ENCODE measurements at places on chromosomes 5 and 9. TPM values are rescaled to one million over a fixed set of nuclear protein-coding genes. Genes with fewer than 3 reads are reported as not detected.

DNA sequence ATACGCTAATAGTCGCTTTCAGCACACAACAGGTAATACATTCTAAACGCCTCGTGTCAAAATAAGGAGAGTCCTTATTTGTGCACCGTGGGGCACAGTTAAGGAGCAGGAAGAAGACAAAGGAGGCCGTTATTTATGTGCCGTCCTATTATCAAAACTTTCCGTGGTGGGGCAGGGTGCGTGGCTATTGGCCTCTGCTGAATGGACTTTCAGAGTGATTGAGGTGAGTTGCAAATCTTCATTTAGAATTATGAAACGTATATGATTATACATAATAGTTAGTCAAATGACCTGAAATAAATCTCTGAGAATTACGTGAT is 833 bp downstream of the C5orf24 start:
- DNase-seq = no peak

LRRTM2 gene
- total RNA-seq = 0.07 TPM

DNA sequence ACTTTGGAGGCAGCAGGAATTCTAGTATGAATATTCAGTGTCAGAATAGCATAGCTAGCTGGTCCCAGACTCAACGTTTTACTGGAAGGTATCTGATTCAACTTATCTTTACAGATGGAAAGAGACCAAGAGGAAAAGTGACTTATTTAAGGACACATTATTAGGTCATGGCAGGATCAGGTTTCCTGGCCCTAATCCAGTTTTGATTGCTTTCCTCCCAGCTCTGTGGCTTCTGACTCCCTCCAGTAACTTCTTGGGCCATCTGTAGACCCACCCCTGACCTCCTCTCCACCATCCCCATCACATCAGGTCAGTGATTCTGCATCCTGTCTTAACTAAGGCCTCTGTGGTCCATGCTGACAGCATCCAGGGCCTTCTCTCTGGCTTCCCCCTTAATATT is 38.4 kb downstream of the SH3TC2 start:
- DNase-seq = no peak

GRM6 gene
- not detected for total RNA-seq

PLPPR1 gene
- total RNA-seq = not detected

DNA sequence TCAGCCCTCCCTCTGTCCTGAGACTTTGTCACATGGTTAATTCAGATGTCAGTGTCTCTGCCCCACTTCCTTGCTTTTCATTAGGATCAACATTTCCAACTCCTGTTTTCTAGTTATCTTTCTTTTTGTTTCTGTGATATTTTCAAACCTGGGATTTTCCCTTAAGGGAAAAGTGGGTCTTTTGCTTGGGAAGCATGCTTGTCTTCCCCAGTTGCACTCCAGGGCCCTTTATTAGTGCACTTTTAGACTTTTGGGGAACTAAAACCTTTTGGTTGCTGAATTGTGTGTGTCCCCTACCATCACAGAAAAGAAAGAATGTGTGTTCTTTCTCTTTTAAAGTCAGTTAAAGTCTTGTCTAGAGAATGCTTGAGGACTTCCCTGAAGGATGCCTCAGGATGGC is 18.4 kb upstream of the GDNF start:
- no peak for DNase-seq

- DNase-seq = peak; percentile 1
These were observed 100.9 kb downstream of the SMARCA2 start for GRCh38 chr9:2116073-2116472.

SAPCD2 gene
- 43.6 TPM for total RNA-seq

LECT2 gene
- not detected for total RNA-seq

LHX2 gene
- total RNA-seq = 5.5 TPM

IL3 gene
- not detected for total RNA-seq

DNA sequence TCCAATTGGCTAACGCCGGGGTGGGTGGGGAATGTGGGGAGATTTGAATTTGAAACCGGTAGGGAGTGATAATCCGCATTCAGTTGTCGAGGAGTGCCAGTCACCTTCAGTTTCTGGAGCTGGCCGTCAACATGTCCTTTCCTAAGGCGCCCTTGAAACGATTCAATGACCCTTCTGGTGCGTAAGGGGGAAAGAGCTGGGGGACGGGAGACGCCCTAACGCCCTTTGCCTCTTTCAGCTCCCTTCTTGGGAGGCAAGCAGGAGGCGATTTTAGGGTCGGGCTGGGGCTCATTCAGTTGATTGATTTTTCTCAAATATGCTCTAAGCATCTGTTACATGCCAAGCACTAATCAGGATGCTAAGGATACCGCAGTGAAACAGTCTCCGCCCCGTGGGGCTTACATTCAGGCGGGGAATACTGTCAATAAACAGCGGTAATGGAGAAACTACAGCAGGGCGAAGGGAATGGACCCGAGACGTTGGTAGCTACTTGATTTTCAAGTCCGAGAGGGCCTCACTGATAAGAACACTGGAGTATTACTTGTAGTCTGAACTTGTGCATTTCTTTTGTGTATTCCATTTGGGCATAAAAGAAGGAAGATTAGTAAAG is at the start of gene HMMR:
TSS of gene HMMR (plus strand) at position 71 of the 610 bp plus-strand sequence. CDS start at position 132, 61 bp downstream.
- no peak for DNase-seq

WDR38 gene
- total RNA-seq = not detected

DNA sequence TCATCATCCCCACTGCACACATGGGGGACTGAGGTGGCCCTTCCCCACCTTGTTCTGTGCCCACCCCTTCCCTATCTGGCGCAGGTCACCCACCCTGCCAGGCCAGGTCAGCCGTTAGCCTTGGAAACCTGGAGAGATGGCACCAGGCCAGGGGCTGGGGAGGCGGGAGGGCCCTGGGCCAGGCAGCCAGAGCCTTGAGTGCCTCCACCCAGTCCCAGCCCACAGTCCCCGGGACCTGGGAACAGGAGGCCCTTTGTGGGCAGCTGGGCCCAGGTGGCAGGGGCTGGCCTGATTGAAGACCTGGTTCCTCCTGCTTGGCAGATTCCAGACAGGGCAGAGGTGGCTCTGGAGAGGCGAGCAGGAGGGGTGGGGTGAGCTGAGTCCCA is 70.6 kb downstream of the LRSAM1 start:
- DNase-seq = no peak

DNA sequence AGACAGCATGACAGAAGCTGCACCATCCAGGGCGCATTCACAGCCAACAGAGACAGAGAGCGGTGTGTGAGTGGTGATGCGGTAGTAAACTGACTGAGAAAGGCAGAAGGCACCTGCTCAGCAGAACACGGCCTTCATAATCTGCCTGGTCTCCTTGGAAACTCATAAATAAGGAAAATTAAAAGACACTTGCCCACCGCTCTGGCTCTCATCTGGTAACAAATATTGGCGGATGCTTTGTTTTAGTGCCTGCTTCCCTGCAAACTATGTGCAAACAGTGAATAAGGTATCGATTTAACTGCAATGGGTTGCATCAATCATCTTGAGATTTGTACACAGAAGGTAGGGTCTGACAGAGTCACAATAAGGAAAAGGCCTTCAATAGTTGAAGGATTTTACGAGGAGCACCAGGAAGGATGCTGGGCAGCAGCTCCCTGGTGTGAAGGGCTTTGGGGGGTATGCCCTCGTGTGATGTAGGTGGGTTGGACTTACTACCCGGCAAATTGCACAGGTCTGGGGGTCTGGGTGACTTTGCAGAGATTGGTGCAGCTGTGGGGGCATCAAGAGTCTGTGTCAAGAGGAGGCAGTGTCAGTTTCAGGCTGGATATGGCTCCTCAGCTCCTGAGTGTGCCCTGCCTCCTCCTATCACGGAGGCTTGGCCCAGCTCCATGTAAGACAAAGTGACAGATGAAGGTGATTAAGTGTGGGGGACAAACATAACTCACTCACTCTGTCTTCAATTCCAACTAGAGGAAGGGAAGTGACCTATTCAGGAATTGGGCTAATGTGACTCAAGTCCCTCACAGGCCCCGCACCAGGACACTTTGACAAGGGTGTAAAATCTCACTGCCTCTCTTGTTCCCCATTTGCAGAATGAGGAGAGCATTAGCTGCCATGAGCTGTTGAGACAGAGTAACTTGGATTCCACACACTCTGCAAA is 166.7 kb downstream of the ICE1 start:
- DNase-seq = no peak

DNA sequence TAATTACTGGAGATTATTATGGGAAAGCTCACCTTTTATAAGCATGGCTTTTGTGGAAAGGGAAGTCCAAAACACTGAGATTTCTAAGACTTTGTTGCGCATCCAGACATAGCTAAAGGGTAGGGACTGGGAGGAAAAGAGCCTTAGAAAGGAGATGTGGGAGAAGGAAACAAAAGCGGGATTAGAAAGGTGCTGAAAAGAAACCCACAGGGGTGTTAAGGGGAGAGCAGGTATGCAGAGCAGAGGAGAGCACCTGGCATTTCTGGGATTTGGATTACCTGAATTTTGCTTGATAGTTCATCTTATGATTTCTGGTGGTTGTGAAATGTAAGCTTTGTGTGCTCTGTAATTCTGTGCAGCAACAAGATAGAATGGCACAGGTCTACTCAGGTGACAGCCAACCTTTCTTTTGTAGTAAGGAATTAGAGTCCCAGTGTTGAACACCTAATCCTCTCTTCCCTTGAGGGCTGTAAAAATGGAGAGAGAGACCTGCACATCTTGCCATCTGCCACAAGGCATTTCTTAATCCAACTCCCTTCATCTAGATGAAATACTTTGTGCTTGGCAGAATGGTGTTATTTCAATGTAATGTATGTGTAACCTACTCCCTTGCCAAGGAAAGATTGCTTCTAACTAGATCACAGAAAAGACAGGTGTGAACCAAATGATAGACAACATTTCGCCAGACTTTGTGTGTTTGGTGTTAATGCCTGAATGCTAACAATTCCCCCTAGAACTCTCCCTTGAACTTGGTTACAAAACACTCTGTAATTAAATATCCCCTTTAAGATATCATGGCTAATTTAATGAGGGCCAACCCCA is 47.4 kb downstream of the ATPSCKMT start:
- no peak for DNase-seq

ADAMTS13 gene
- total RNA-seq = 0.40 TPM

DNA sequence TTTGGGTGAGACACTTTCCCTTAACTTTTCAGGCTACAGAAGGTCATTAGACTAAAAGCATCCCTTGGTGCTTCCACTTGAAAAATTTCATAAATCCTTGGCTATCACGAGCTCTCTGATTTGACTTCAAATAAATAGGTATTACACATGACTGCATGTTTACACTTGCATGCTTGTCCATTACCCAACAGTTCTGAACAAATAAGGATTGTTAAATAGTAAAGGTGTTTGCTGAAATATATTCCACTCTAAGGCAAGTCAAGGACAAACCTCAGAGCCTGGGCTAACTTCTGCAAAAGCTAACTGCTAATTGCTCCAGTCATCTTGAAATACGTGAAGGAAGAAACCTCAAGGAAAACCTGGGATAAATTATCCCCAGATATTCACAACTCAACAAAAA is 14.5 kb downstream of the FBXW2 start:
- DNase-seq = no peak

Data from NCI-H460 (cell line).